ENCODE measurements at places on chromosomes 11 and 22. TPM values are rescaled to one million over a fixed set of nuclear protein-coding genes. Genes with fewer than 3 reads are reported as not detected.

MS4A6E gene
- total RNA-seq, result not detected

C22orf15 gene
- 0.38 TPM for total RNA-seq

OR2AG1 gene
- total RNA-seq, result not detected

IMMP1L gene
- total RNA-seq, result 9.4 TPM

SIK3 gene
- total RNA-seq, result 6.4 TPM

SCGB1D2 gene
- total RNA-seq, result not detected

All from dermis microvascular lymphatic vessel endothelial cell (primary cell).